NCI-H1436 (cell line): ENCODE measurements at places on chromosomes 16 and 17.

- peak; percentile 45 for DNase-seq
These were observed 13.4 kb upstream of the CD300A start for GRCh38 chr17:74452841-74453661.

- no peak for DNase-seq
These were observed 23.4 kb downstream of the DCAF7 start for GRCh38 chr17:63573634-63574033.

GRCh38 chr16:81487301-81487720 is 42.7 kb downstream of the CMIP start:
- DNase-seq, result no peak

DNA sequence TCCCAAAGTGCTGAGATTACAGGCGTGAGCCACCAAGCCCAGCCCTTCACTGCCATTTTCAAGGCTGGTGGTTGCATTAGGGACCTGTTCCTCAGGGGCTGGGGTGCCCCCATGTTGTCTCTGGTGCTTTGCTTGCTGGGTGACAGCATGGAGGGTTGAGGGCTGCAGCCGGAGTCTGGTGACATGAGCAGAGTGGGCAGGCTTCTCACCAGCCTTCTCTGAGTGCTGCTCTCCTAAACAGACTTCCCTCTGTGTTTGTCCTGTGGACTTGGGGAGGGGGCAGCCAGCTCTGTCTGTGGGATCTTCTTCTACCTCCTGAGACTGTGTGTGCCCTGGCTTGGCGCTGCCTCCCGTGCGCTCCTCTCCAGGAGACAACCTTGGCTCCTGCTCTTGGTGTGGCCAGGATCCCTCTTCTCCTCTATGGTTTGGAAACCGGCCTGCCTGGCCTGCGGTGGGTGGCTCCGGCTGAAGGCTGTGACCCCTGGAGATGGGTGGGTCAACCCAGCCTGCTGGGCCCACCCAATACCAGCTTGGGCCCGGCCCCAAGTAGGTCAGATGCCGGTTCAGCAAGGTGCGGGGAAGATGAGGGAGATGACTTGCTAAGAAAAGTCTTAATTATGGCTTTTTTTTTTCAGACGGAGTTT is 72.1 kb downstream of the PDPK1 start:
- DNase-seq, result no peak

GRCh38 chr17:27609611-27610303 is 21.2 kb upstream of the LGALS9 start:
- no peak for DNase-seq

GRCh38 chr16:87959391-87959990 is 8.3 kb downstream of the BANP start:
- DNase-seq, result no peak

GRCh38 chr17:63911657-63912100 is 621 bp upstream of the CSHL1 start:
- DNase-seq, result no peak

- no peak for DNase-seq
These were observed 567 bp downstream of the HSD17B1 start for GRCh38 chr17:42553161-42553818.

GRCh38 chr16:67270931-67271338 is 8.4 kb upstream of the PLEKHG4 start:
- no peak for DNase-seq

GRCh38 chr17:55454906-55455474 is 33.4 kb upstream of the MMD start:
- DNase-seq, result no peak

DNA sequence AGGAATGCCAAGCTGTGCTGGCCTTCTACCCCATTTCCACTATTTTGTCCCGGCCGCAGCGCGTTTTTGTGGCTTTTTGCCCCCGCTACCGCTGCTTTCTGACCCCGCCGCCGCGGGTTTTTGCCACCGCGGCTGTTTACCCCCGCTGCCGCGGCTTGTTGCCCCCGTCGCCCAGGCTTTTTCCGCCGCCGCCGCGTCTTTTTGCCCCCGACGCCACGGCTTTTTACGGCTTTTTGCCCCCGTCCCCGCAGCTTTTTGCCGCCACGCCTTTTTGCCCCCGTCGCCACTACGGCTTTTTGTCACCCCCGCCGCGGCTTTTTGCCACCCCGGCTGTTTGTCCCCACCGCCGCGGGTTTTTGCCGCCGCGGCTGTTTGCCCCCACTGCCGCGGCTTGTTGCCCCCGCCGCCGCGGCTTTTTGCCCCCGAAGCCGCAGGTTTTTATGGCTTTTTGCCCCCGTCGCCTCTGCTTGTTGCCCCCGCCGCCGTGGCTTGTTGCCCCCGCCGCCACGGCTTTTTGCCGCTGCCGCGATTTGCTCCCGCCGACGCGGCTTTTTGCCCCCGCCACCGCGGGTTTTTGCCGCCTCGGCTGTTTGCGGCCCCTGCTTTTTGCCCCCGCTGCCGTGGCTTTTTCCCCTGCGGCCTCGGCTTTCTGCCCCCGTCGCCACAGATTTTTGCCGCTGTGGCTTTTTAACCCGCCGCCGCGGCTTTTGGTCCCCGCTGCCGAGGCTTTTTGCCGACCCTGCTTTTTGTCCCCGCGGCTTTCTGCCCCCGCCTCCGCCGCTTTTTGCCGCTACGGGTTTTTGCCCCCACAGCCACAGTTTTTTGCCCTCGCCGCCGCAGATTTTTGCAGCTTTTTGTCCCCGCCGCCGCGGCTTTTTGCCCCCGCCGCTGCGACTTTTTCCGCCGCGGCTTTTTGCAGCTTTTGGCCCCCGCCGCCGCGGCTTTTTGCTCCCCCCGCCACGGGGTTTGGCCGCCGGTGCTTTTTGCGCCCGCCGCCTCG is 520.4 kb upstream of the WSB1 start:
- DNase-seq, result no peak

- no peak for DNase-seq
These were observed 65.1 kb upstream of the HAS3 start for GRCh38 chr16:69040144-69040909.

GRCh38 chr17:5418858-5419355 is 555 bp downstream of the NUP88 start:
- DNase-seq, result no peak

DNA sequence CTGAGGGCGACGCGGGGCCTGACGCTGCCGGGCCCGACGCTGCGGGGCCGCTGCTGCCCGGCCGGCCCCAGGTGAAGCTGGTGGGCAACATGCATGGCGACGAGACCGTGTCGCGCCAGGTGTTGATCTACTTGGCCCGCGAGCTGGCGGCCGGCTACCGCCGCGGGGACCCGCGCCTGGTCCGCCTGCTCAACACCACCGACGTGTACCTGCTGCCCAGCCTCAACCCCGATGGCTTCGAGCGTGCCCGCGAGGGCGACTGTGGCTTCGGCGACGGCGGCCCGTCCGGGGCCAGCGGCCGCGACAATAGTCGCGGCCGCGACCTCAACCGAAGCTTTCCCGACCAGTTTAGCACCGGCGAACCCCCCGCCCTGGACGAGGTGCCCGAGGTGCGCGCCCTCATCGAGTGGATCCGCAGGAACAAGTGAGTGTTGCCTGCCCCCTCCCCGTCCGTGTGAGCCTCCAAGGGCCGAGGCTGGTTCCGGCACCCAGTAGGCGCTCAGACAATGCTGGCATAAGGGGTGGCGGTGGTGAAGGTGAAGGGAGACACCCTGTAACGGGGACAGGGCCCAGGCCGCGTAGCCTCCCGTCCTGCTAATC is 676 bp downstream of the CPD start:
- DNase-seq, result no peak

DNA sequence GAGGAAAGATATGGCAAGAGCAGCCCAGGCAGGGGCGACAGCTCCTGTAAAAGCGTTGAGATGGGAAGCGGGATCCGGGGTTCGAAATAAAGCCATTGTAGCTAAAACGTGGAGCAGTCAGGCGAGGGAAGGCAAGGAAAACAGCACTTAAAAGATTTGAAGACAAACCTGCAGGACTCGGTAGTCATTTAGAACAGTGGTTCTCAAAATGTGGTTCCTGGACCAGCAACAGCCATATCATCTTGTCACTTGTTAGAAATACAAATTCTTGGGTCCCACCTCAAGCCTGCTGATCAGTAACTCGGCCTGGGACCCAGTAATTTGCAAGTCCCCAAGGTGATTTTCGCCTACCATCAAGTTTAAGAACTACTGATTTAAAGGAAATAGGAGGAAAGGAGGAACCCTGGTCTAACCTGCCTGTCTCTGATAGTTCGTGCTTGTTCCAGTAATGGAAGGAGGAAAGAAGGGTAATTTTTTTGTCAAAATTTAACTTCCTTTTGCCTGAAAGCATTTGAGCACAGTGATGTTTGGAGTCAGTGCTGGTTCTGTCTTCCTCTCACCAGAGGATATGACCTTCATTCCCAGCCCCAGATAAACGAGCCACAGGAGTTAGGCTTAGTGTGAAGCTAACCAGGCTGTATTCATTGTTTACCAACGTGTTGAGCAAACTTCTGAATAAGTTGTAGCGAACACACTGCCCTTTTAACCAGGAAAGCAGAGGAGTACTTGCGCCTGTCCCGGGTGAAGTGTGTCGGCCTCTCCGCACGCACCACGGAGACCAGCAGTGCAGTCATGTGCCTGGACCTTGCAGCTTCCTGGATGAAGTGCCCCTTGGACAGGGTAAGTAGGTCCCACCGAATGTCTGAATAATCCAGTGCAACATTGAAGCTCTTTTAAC is 1.1 kb downstream of the ORC6 start:
- DNase-seq, result no peak

DNA sequence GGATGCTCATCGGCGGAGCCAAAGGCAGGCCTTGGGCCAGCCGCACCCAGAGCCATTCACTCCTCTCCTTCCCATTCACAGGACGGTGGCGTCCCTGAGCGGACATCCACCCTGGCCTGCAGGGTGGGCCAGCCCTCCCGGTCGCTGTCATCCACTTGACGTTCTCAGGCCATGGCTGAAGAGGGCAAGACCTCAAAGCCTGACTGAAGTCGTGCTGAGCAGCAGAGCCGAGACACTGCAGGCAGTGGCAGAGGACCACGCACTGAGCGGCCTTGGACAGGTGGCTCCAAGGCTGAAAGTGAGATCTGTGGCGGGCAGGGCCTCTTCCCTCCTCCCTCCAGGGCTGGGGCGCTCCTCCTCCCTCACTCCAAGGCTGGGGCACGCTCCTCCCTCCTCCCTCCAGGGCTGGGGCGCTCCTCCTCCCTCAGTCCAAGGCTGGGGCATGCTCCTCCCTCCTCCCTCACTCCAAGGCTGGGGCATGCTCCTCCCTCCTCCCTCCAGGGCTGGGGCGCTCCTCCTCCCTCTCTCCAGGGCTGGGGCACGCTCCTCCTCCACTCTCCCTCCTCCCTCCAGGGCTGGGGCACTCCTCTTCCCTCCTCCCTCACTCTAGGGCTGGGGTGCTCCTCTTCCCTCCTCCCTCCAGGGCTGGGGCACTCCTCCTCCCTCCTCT is 24.1 kb downstream of the GNPTG start:
- DNase-seq, result no peak

- no peak for DNase-seq
These were observed 1.7 kb downstream of the RBFOX3 start for GRCh38 chr17:79609049-79609589.

- no peak for DNase-seq
These were observed 41.8 kb upstream of the ARL4D start for GRCh38 chr17:43356999-43357398.

GRCh38 chr17:75575728-75576127 is 11.9 kb upstream of the MYO15B start:
- no peak for DNase-seq

DNA sequence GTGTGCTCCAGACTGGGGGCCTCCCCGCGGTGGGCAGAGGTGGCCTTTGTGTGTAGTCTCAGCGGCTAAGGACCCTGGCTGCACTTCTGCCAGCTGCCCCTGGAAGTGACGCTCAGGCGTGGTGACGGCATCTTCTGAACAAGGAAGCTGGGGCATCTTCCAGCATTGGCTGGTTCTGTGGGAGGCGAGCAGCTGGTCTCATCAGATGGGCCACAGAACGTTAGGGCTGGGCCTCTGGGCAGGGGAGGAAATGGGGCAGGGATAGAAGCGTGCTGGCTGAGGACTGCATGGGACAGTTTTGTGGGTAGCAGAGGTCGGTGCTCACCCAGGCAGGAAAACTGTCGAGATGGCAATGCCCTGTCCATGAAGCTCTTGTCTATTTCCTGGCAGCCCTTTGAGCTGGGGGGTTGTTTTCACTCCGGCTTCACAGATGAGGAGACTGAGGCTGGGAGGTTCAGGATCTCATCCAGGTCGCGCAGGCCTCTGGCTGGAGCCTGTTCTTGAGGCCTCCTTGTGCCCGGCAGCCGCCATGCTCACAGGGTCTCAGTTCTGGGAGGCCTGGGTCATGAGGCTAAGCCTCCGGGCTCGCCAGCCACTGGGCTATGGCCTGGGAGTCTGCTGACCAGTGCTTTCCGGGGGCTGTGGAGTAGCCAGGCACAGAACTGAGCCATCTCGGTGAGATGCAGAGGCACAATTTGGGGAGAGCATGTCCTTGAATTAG is 16.3 kb downstream of the IRF8 start:
- DNase-seq, result no peak

DNA sequence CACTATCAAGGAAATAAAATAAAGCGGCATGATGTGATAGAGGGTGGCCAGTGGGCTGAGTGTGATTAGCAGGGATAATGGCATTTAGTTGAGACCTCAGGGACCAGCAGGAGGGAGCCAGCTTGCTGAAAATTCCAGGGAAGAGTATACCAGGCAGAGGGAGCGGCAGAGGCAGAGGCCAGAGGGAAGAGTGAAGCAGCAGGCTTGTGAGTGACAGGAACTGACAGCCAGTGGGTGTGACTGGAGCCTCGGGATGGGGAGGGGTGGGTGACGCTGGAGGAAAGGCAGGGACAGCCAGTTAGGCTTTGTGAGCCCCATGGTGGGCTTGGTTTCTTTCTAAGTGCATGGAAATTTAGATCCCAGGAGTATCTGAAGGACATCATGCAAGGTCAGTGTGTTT is 209.7 kb upstream of the CACNG3 start:
- no peak for DNase-seq

DNA sequence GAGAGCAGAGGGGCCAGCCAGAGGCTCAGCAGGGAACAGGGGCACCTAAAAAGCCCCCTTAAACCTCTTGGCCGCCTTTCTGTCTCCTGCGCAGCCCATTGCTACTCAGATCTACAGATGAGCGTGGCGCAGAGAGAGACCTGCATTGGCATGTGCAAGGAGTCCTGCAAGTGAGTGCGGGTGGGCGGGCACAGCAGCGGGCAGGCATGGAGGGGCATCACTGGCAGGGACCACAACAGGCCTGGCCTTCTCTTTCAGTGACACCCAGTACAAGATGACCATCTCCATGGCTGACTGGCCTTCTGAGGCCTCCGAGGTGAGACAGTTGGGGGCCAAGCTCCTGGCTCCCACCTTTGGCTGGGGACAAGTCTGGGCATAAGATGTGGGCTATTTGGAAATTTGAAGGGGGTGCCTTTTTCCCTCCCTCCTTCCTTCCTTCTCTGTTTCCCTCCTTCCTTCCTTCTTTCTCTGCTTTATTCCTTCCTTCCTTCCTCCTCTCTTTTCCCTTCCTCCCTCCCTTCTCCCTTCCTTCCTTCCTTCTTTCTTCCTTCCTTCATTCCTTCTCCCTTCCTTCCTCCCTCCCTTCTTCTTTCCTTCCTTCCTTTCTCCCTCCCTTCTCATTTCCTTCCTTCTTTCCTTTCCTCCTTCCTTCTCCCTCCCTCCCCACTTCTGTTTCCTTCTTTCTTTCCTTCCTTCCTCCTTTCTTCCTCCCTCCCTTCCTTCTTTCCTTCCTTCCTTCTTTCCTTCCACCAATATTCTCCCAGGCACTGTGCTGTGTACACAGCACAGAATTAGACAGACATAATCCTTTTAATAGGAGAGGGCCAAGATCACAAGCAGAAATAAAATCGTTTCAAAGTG is 75.2 kb downstream of the SCNN1B start:
- DNase-seq, result no peak
